ENCODE measurements at places on chromosomes 6 and 20.

- no peak for DNase-seq
Observed at GRCh38 chr6:80271074-80271473, 164.6 kb downstream of the BCKDHB start.

DNA sequence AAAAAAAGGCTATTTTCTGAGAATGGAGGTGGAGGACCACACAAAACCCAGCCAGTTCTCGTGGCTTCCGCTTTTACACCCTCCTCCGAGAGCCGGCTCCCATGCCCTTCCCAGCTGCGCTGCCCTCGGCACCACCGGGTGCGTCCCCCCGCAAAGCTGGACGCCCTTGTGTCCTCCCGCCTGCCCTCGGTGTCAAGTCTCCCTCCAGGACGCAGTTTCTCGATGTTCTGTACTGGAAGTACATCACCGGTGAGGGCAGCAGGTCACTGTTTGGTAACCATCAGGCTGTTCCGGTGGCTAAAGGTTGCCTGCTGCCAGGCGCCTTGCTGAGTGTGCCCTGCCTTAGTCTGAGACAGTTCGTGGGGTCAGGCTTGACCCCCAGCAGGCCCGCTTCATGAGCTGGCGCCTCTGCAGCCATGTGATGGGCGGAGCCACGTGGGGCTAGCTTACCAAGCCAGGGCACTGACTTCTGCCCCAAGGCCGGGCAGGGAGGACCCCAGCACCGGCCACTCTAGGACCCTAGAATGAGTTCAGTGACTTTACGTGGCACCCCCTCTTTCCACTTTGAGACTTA lies 34.6 kb downstream of the RREB1 start:
- DNase-seq: no peak

DNA sequence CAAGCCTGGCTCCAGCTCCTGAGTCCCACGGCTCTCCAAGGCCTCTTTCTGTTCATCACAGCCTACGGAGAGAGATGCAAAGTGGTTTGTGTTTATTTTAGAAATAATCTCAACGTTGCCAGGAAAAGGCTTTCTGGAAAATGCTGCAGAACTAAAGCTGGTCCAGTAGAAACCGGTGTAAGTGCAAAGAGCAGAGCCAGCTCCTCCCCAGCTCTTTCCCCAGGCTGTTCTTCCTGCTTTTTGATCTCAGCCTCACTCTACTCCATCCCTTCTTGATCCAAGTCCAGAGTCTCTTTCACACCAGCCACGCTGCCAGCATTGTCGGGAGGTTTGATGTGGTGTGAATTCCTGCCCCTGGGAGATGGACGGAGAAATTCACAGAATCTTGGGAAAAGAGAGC lies 69.8 kb downstream of the TMEM170B start:
- DNase-seq: no peak

GRCh38 chr6:23003671-23004467 lies 434.5 kb downstream of the HDGFL1 start:
- no peak for DNase-seq

DNA sequence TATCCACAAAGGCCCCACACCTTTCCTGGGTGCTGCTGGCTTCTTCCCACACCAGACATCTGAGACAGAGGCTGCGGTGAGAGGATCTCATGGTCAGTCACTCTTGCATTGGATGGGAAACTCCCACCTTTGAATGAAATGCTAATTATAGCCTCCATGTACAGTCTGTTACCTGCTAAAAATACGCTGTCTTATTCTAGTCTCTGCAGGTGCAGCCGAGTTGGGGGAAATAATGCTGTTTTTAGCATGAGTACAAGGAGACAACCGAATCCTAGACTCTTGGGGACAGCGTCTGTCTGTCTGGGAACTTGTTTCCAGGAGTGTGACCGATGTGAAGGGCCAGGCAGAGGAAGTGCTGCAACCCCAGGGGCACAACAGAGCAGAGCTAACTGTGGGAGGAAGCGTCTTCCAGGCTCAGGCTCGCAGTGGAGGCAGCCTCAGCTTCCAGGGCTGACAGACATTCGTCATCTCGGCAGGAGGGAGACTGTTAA lies 286.2 kb downstream of the PREX1 start:
- DNase-seq: no peak

DNA sequence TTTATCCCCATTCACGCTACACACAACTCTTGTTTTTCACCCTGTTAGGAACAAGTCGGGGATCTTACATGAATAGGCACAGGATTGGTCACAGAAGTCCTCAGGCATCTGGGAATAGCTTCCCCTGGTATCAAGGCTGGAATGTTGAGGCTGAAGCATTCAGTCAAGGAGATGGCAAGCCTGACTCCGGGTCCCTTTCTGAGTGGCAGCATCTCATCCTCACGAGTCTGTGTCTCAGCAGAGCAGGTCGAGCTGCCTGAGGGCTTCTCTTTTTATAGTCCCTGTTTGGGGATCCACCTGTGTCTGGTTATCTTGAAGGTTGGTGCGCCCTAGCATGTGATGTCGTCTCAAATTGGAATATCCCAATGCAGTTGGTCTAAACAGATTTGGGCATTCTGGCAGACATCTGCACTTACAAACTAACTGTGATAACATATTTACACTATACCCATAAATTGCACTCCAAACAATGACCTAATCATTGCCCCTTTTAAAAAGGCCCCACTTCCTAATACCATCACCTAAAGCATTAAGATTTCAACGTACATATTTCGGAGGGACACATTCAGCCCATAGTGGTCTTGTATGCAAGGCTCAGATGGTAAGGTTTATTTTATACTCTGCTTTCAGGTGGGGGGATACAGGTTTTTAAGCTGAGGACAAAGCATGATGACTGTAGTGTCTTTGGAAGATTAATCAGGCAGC lies 112.7 kb upstream of the CLDN20 start:
- no peak for DNase-seq

Data from stimulated activated CD4-positive, alpha-beta T cell treated with anti-CD3 and anti-CD28 coated beads, Interleukin-15, amount 100 ng/mL, for 1 hour (primary cell).